GM12865 (cell line): ENCODE measurements at places on chromosomes 5 and 9.
A peak's percentile ranks its signal among the peaks of the same experiment; 100 is the strongest.

GRCh38 chr9:101372327-101373118, 12.3 kb downstream of the BAAT start:
- DNase-seq, result no peak

DNA sequence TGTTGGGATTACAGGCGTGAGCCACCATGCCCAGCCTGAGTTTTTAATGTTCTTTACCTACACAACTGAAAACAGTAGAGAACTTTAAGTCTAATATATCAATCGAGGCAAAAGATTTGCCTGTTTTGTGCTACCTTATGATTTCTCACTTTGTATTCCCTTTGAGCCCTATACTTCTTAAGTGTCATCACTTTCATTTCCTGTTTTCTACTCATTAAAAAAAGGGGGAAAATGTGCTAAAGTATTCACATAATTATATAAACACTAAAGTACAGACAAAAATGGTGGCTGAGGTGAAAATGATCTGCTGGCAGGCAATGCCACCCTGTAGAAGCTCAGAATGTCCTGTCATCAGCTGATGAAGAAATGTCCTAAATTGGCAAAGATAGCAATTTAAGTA, 23.6 kb downstream of the ATG10 start:
- no peak for DNase-seq

DNA sequence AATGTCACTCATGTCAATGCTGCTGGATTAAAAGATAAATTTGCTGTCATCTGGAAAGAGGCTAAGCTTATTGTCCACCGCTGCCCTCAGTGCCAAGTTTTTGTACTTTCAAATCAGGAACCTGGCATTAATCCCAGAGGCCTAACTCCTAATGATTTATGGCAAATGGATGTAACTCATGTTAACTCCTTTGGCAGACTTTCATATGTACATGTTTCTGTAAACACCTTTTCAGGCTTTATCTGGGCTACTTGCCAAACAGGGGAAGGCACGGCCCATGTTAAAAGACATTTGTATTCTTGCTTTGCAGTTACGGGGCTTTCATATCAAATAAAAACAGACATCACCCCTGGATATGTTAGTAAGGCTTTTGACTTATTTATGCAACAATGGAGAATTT, 608.0 kb upstream of the ACO1 start:
- no peak for DNase-seq

GRCh38 chr5:43565043-43565442, 8.2 kb upstream of the PAIP1 start:
- no peak for DNase-seq

DNA sequence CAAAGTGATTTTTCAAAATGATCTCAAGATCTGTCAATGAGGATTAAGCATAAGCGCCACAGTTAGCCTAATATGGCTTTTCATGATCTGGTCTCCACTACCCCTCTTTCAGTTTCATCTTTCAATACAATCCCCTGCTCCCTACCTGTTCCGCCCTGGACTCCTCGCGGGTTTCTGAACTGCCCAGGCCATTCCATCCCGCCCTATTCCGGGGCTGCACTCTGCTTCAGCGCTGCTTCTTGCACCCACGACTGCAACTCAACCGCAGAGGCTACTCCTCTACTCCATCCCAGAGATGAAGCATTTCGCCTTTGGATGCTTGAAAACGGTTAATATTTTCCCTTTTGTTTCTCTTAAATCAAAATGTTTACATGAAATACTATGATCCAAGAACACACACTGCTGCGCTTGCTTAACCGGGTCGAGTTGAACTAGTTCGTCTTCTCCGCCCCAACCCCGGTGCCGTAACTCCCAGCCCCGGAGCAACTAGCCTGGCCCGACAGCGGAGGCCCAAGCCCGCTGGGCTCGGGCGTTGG, 716 bp upstream of the OTULIN start:
- peak; percentile 74 for DNase-seq

- DNase-seq, result no peak
Measured at GRCh38 chr9:87603854-87604490, 106.3 kb downstream of the DAPK1 start.

DNA sequence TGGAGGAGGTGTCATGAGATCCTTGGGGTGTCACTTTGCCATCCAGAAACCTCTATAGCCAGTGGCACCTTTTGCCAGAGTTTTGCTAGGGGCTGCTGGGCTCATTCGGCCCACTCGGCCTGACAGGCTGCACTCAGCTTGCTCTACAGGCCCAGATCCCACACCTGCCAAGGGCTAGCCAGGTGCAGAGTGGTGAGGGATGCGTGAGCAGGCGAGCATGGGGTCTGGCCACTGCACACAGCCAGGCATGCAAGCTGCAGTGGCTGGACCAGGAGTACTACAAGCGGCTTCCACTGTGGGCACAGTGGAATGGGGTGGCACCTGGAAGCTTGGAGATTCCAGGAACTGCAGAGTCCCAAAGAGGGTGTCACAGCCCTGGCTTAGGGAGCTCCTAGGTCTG, 372.7 kb downstream of the CHSY3 start:
- DNase-seq, result no peak

DNA sequence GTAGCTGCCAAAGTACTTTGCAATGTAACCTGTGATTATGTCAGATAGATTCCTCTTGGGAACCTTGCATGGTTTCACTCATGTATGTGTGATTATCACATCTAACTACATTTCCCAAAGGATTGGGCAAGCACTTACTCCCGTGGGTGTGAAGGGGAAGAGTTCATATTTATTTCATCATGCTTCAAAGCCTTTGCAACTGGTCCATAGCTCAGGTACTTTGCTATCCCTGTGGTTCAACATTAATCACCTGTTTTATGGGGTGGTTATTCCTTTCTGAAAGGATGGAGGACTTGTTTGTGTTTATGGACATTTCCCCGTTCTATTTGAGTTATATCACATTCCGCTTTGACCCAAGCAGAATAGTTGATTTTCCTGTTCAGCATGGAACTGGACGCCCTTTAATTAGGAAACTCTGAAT, 13.6 kb upstream of the ERMP1 start:
- no peak for DNase-seq

DNA sequence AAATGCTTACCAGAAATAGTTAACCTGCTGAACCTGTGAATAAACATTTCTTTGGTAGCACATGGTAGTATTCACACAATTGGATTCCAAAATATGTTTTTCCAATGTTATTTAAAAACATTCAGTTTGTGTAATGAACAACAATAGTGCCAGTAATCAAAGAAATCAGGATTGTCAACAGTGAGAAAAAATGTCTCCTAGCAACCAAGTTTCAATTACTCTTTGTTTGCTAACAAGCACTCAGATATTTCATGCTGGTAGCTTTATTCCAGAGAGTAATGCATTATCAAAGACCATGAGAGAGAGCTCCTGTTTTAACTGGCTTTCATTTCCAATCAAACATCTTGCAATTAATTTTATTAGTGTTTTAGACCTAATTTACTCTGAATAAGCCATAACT, 768.1 kb upstream of the GRAMD2B start:
- no peak for DNase-seq

DNA sequence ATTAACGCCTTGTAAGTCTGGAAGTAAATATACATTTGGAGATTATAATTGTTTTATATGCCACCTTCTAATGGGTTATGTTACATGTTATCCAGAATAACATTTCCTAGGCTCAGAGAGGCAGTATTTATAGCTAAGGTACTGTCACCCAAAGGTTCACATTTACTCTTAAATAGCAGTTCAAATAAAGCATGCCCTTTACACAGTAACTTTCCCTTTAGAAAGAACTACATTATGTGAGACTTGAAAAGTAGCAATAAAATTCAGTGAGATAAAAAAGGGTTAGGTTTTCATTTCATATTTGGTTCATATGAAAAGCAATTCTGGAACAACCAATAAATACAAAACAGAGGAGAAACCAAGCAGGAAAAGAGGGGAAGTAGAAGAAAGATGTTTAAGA, 35.1 kb downstream of the SKIC3 start:
- no peak for DNase-seq

- DNase-seq, result no peak
Measured at GRCh38 chr5:167699432-167699831, 592.0 kb upstream of the WWC1 start.

GRCh38 chr5:5978501-5979376, 399.6 kb downstream of the MED10 start:
- no peak for DNase-seq

GRCh38 chr5:127518319-127518621, 830 bp downstream of the PRRC1 start:
- DNase-seq, result peak; percentile 70

DNA sequence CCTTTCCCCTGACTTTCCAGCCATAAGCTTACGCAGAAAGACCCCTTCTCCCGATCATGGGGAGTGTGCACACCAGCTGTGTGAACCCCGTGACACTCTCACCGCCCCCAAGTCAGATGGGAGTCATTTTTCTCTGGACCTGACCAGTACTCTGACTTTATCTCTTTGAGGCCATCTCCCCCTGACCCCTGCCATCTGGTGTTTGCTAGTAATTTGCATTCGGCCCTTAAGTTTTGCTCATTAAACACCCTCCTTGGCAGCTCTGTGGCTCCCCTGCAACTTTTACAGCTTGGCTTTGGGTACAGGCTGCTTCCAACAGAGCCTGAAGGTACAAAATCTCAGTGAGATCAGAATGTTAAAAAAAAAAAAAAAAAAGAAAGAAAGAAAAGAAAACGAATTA, 43.9 kb downstream of the PDZD2 start:
- no peak for DNase-seq

GRCh38 chr5:95235439-95235982, 49.4 kb downstream of the MCTP1 start:
- DNase-seq, result no peak

DNA sequence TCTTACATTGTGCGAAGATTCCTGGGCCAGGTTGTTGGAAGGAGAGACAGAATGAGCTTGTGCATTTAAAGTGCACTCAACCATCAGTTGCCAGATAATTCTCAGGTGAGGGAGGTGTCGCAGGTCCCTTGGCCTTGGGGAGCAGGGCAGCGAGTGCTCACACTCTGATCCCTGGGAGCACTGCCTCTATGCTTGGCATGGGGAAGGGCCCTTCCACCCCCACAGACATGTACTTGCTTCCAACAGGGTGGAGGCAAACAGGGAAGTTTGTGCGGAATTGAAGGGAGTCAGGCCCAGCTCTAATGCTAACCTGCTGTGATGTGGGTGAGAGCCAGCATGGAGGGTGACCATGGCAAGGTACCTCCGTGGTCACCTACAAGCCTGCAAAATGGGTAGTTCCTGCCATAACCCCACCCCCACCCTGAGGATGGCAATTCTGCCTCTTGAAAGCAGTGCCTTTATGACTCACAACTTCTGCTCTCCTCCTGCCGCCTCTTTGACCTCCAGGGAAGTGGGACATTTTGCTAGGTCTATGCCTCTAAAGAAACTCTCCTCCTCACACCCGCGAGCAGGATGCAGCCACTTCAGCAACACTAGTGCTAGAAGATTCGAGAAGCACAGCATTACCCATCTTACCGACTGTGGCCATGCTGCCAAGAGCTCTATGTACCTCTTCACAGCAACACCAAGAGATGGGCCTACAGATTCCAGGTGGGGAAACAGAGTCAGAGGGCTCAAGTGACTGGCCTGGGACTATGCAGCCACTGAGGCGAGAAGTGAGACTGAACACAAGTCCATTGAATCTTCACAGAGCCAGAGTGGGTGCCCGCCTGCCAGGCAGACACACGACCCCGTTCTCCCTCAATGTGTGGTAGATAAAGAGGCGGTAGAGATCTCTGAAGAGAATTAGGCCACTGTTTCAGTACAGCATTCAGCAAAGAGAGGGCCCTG, 22.1 kb upstream of the SLC25A51 start:
- peak; percentile 48 for DNase-seq

DNA sequence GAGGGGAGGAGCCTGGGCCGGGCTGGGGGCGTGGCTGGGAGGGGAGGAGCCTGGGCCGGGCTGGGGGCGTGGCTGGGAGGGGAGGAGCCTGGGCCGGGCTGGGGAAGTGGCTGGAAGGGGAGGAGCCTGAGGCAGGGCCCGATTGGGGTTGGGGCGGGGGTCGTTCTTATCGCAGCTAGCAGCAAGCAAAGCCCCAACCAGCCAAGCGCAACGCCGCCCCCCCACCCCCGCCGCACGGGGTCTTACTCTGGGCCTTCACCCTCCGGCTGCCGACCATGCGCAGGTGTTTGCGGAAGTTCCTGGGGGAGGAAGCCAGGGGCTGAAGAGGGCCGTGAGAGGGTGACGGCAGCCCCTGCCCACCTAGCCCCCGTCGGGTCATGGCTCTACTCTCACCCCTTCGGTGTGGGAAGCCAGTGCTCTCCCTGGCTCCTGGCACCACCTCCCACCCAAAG, 5.0 kb downstream of the NSMF start:
- peak; percentile 63 for DNase-seq

DNA sequence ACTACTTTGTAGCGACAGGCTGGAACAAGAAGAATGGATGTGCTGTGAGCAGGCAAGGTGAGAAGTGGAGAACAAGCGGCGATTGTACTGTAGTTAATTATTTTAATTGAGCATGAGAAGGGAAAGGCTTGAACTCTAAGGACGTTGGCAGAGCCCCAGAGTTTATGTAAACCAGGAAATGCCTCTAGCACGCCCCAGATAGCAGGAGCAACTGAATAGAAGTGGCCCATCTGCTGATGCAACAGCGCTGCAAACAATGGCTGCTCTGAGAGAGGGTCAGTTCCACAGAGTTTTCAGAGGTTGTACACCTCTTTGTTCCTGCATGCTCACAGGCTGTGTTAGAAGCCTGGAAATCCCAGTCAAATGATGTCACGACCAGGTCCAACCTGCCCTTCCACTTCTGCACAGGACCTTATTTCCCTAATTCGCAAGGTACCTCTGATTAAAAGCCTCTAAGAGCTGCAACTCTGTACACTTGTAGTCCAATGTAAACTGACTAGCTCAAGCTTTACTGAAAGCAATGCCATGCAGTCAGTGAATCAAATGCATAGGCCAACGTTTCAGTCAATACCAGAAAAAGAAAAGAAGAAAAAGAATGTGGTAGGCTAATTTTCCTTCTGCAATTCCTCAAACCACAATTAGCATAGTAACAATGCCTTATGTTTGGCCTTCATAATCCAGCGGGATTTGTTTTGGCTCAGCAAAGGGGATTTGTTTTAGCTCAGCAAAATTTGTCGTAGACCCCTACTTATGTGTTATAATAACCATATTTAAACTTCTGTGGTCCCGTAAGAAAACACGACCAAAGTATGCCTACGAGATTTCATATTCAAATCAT, 119.6 kb upstream of the RETREG1 start:
- no peak for DNase-seq

DNA sequence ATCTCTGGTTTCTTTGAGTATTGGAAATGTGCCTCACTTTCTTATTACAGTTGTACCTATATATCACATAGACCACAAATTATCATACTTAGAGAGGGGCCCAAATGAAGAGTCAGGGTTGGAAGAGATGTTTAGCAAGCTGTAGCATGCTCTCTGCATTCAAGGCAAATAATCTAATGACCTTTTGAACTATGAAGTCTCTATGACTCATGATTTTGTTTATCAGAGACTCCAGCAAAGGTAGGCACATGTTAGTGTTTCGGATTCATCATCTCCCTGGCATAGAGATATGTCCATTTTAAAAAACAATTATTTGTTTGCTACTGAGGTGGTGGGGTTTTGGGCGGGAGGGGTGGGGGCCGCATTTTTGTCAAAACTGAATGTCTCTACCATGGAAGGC, 2000.1 kb downstream of the EFNA5 start:
- DNase-seq, result no peak

GRCh38 chr5:164013077-164013670, 507.8 kb downstream of the MAT2B start:
- DNase-seq, result peak; percentile 80

GRCh38 chr5:169695025-169695625, 58.0 kb downstream of the DOCK2 start:
- DNase-seq, result no peak
